ENCODE measurements at places on chromosomes 4 and X. TPM values are rescaled to one million over a fixed set of nuclear protein-coding genes. Genes with fewer than 3 reads are reported as not detected.

The MAGED2 gene
- 509 TPM for total RNA-seq

The LGI2 gene
- 0.60 TPM for total RNA-seq

The FAM47E gene
- 5.9 TPM for total RNA-seq

The SULT1B1 gene
- total RNA-seq = 53.8 TPM

The P2RY8 gene
- not detected for total RNA-seq

The LIMCH1 gene
- total RNA-seq = 13.3 TPM

The GPR50 gene
- total RNA-seq = not detected

The FGG gene
- 1,531 TPM for total RNA-seq

The PNMA6A gene
- 4.5 TPM for total RNA-seq

The FGFBP1 gene
- total RNA-seq = 2.2 TPM

The IL2RG gene
- 7.1 TPM for total RNA-seq

The RNF212 gene
- 3.0 TPM for total RNA-seq

The COL4A5 gene
- total RNA-seq = 99.0 TPM

The PLCXD1 gene
- 40.1 TPM for total RNA-seq

The LINC00632 gene
- total RNA-seq = 310 TPM

The GLRA2 gene
- 0.08 TPM for total RNA-seq

The CXCL13 gene
- 0.23 TPM for total RNA-seq

The XG gene
- 0.53 TPM for total RNA-seq

The CRMP1 gene
- total RNA-seq = 11.6 TPM

The PDE6B gene
- 17.3 TPM for total RNA-seq

The CLDN2 gene
- 3.9 TPM for total RNA-seq

The MTMR8 gene
- total RNA-seq = 1.9 TPM

The NPFFR2 gene
- total RNA-seq = 2.9 TPM

The TAF9B gene
- total RNA-seq = 23.0 TPM

The GABRB1 gene
- 2.8 TPM for total RNA-seq

The FGF13 gene
- total RNA-seq = 12.5 TPM

The TMPRSS11B gene
- total RNA-seq = not detected

The NUDT11 gene
- total RNA-seq = 8.3 TPM

The GPRASP1 gene
- total RNA-seq = 4.9 TPM

Measured in hepatocyte (in vitro differentiated cells).